ENCODE measurements at places on chromosomes 12 and 14.

GRCh38 chr14:33364466-33364865, 425.8 kb downstream of the NPAS3 start:
- no peak for DNase-seq

GRCh38 chr12:47286676-47287075, 206.9 kb upstream of the AMIGO2 start:
- DNase-seq: no peak

DNA sequence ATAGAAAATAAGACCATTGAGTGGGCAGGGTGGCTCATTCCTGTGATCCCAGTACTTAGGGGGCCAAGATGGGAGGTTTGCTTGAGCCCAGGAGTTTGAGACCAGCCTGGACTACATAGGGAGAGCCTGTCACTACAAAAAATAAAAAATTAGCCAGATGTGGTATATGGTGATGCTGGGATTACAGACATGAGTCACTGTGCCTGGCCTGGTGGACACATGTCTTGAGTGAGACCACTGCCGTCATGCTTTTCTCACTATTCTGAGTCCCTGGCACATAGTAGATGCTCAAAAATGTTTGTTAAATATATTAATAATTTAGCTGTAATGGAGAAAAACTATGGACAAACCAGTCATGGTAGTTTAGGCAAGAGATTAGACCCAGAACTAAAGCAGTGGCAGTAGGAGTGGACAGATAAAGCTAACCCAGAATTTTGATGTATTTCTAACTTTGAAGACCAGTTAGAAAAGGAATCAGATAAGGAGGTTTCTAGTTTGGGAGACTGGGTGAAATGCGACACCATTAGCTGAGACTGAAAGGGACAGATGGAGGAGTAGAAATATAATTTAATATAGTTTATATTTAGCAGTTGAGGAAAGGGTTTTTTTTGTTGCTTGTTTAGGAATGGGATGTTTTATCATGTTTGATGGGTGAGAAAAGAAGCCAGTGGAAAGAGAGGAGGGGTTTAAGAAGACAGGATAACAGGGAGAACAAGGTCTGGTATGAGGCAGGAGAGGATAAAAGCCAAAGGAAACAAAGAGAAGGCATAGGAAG, 7.4 kb upstream of the PTGES3 start:
- no peak for DNase-seq

DNA sequence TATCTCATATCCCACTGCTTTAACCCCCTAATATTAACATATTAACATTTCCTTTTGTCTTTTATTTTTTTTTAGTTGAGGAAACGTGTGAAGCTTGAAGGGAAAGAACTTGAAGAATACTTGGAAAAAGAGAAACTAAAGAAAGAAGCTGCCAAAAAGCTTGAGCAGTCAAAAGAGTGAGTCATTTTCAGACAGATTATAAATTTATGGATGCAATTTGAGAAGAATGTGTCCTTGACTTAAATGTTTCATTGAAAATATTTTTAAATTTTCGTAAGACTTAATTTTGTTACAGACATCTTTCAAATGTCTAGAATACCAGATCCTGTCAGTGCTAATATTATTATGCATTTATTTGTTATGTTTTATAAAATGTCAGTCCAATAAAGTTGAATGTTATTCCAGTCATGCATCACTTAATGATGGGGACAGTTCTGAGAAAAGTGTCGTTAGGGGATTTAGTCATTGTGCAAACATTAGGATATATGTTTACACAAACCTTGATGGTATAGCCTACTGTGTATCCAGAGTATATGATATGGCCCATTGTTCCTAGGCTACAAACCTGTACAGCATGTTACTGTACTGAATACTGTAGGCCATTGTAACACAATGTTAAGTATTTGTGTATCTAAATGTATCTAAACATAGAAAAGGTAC, 32.6 kb downstream of the CPSF2 start:
- no peak for DNase-seq

DNA sequence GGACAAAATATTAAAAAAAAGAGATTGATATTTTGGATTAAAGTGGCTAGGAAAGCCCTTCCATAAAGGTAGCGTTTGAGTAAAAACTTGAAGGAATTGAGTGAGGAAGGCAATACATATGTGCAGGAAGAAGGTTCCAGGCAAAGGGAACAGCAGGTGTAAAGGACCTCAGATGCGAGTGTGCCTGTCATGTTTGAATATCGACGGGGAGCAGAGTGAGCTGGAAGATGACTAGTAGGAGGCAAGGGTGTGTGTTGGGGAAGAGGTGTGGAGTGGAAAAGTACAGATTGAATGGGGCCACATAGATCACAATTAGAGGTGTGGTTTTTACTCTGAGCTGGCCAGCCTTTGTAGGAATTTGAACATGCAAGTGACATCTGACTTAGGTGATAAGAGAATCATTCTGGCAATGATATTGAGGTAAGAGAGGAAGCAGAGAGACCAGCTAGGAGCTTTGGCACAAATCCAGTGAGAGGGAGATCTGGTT, 15.0 kb upstream of the FBXO33 start:
- DNase-seq: no peak

DNA sequence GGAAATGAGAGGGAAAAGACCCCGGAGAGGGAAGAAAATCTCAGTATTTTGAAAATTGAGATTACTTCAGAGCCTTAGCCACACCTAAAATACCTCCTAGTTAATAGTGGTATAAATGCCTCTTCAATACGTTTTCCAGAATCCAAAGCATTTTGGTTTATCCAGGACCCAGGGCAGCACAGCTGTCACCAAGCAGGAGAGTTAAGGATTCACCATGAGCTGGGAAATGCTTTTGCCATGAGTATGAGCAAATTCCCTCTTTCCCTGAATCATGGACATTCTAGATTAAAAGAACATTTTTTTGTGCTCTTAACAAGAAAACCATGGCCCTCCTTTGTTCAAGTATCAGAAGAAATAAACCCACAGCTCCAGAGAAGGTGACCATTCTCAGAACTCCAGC, 21.8 kb upstream of the RTRAF start:
- no peak for DNase-seq

DNA sequence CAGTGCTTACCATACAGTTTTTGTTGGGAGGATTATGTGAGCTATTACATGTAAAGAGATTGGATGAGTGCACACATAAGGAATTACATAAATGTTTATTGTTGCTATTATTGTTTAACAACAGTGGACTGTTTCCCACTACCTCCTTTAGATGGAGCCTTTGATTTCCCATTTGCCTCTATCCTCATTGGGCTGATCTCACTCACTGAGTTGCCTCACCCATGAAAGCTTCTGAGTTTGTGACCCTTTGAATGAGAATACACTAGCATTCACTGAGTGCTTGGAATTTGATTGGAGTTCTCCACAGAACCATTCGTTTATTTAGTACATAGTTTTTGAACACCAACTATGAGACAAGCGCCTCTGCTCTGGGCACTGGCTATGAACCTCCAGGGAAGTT, 121.0 kb downstream of the HELB start:
- no peak for DNase-seq

DNA sequence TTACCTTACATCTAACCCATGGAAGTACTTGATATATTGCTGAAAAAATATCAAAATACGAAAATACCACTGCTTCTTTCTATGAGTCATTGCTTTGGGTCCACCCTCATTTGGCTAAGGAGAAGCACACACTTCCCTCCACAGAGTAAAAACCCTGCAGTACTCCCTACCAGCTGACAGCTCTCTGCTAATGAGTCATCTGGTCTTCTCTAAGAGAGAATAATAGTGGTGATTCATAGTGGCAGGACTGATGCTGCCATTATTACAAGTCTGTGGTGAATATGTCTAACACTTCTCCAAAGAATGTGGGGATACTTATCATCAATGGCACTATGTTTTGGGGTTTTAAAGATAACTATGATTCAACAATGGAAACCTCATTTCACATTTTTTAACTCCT, 90.7 kb downstream of the PPFIA2 start:
- DNase-seq: no peak

GRCh38 chr12:110269622-110270124, 11.4 kb upstream of the ATP2A2 start:
- DNase-seq: no peak

- DNase-seq: no peak
Measured at GRCh38 chr14:25103820-25104219, 53.9 kb upstream of the STXBP6 start.

- peak; percentile 20 for DNase-seq
Measured at GRCh38 chr12:14802721-14803010, 612 bp downstream of the WBP11 start.
